ENCODE measurements at places on chromosomes 5 and 9.
A peak's percentile ranks its signal among the peaks of the same experiment; 100 is the strongest.

- no peak for DNase-seq
Measured at GRCh38 chr9:133273819-133274218, 1.2 kb downstream of the ABO start.

DNA sequence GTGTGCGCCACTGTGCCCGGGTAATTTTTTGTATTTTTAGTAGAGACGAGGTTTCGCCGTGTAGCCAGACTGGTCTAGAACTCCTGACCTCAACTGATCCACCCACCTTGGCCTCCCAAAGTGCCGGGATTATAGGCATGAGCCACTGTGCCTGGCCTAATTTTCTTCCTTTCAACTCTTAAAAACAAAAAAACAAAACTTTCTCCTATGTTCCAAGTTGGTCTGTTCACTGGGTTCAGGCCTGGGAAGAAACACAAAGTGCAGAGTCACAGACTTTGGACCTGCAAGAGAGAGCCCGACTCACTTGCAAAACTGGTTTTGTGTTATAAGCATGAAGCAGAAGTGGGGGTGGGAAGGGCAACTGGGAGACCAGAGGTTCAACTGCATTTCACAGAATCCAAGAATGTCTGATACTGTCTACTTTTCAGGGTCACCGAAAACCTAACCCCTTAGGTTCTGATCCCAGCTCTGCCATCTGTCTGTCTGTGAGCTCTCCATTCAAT, 5.2 kb upstream of the HDHD3 start:
- no peak for DNase-seq

GRCh38 chr5:39783756-39784421, 359.1 kb upstream of the DAB2 start:
- DNase-seq = peak; percentile 77

- DNase-seq = peak; percentile 3
Measured at GRCh38 chr5:97877588-97877987, 694.5 kb upstream of the RIOK2 start.

GRCh38 chr5:145847499-145848497, 12.7 kb upstream of the PRELID2 start:
- DNase-seq = peak; percentile 77

DNA sequence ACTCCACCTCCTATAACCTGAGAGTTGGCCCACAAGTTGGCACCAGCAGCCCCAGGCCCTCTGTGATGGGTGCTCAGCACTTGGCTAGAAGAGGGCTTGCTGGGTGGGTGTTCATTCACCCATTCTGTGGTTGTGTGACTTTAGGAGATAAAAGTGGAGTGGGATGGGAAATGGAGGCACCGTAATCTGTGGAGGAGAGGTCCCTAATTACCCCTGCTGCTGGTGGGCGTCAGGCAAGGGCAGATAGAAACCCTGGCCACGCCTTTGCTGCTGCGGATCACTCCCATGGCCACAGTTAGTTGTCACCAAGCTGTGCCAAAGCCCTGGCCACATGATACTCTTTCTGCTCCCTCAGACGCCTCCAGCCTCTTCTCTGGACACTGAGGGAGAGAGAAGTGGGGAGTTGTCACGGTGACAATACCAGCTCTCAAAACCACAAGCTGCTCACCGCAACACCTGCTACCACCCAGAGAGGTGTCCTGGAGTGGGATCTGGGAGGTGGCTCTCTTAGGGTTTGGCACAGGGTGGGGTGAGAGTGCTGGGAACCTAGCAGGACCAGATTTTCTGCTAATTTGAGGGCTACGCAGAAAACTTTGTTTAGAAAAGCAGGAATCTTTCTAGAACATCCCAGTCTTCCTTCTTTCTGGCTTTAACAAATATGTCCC, 12.0 kb upstream of the NEUROG1 start:
- no peak for DNase-seq

- no peak for DNase-seq
Measured at GRCh38 chr5:17373406-17373805, 124.6 kb upstream of the TAF11L2 start.

GRCh38 chr5:177447611-177448243, 1.1 kb downstream of the PRR7 start:
- DNase-seq = peak; percentile 81

DNA sequence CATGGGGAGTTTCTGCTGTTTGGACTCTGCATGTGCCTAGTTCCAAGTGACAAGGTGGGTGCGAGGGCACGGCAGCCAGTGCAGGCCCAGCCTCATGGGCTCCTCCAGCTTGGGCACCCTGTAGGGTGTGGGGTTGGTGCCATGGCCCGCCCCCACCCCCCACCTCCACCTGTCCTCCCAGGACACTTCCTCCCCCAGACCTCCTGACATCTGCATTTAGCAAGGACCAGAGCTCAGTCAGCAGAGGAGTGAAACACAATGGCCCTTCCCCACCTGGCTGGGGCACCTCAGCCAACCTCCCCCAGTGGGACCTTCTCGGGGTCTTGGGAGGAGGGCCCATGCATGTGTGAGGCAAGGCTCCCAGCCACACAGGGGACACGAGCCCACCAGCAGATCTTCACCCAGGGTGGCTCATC, 1.9 kb upstream of the NKD2 start:
- no peak for DNase-seq

Data from AG10803 (cell line).